ENCODE measurements at places on chromosomes 12 and 14.

GRCh38 chr14:24274101-24274543 lies 2.7 kb upstream of the RABGGTA start:
- no peak overlapping the region for H3K4me3 ChIP-seq
- no peaks in the 10 kb centered on the region for H3K27me3 ChIP-seq
- peak; percentile 48 for DNase-seq
- peaks cover 4% of the 10 kb centered on the region for H3K36me3 ChIP-seq
- peaks cover 70% of the 10 kb centered on the region for H3K4me1 ChIP-seq

DNA sequence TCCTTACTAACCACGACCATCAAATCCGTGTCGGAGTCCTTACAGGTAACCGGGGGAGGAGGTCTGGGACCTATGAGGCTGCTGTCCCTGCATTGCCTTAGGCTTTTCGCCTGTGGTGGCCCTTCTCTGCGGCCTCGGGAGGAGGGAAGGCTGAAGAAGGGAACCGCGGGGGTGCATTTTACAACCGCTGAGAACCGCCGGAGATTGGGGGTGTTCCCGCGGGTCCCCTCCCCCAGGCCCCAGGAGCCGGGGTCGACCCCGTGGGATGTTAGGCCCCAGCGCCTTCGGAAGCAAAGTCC lies 549 bp downstream of the GPHN start:
- DNase-seq = no peak
- H3K4me3 ChIP-seq = peak overlapping the region; percentile 82
- H3K27ac ChIP-seq = peak overlapping the region; percentile 87

GRCh38 chr12:49912345-49913255 lies 8.9 kb upstream of the FAIM2 start:
- no peaks in the 10 kb centered on the region for H3K36me3 ChIP-seq
- no peak overlapping the region for H3K27ac ChIP-seq
- H3K4me1 ChIP-seq = no peaks in the 10 kb centered on the region
- H3K27me3 ChIP-seq = peaks cover 45% of the 10 kb centered on the region
- peak; percentile 15 for DNase-seq

GRCh38 chr14:38838979-38839323 lies 264.1 kb downstream of the SEC23A start:
- H3K27me3 ChIP-seq = peaks cover 4% of the 10 kb centered on the region
- no peak overlapping the region for H3K4me3 ChIP-seq
- no peaks in the 10 kb centered on the region for H3K36me3 ChIP-seq

GRCh38 chr12:104751594-104751993 lies 206.5 kb downstream of the SLC41A2 start:
- H3K27ac ChIP-seq = no peak overlapping the region
- H3K4me1 ChIP-seq = peaks cover 38% of the 10 kb centered on the region
- no peak overlapping the region for H3K4me3 ChIP-seq
- DNase-seq = no peak
- peaks cover 6% of the 10 kb centered on the region for H3K36me3 ChIP-seq

DNA sequence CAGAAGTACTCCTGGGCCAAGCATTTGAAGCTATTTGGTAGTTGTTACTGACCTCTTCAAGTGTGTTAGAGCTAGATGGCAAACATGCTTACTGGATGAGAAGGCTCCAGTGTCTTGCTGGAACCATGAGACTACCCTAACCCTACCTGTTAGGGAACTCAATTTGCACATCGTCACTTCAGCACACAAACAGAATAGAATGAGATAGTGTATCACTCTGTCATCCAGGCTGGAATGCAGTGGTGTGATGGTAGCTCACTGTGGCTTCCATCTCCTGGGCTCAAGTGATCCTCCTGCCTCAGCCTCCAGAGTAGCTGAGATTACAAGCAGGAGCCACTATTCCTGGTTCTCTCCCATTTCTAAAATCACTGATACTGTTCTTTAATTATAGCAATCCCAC lies 417.0 kb upstream of the ATXN7L3B start:
- no peaks in the 10 kb centered on the region for H3K27me3 ChIP-seq
- DNase-seq = no peak
- no peaks in the 10 kb centered on the region for H3K36me3 ChIP-seq
- H3K27ac ChIP-seq = no peak overlapping the region
- no peak overlapping the region for H3K4me3 ChIP-seq

- no peak overlapping the region for H3K27ac ChIP-seq
- no peaks in the 10 kb centered on the region for H3K4me1 ChIP-seq
- H3K36me3 ChIP-seq = peaks cover 20% of the 10 kb centered on the region
- no peaks in the 10 kb centered on the region for H3K27me3 ChIP-seq
Measured at GRCh38 chr12:51128919-51129318, 44.0 kb downstream of the TFCP2 start.

GRCh38 chr12:18888047-18888446 lies 150.1 kb downstream of the CAPZA3 start:
- H3K4me1 ChIP-seq = no peaks in the 10 kb centered on the region
- no peaks in the 10 kb centered on the region for H3K36me3 ChIP-seq
- H3K27ac ChIP-seq = no peak overlapping the region
- H3K4me3 ChIP-seq = no peak overlapping the region
- no peak for DNase-seq

DNA sequence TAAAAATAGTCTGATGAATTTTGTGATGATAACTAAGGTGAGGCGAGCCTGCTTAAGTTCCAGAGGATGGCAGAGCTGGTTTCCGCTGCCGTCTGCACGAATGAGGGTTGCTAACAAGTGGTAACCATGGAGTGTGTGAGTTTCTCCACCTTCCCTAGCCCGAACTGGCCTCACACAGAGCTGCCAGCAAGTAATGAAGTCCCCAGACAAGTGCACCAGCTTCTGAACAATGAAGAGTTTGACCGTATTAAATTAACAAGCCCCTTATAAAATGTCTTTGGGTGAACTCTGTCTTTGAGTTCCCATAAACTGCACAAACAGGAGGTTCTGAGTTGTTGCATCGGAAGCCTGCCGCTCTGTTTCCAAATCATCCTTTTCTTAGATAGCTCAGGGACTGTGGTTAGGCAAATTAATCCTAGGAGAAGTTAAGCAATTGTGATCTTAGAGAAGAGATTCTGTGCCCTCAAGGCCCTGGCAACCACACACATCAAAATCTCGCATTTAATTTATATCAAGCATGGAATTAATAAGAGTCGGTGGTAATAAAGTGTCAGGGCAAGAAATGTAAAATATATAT lies 274.1 kb upstream of the DAAM1 start:
- H3K27me3 ChIP-seq = no peaks in the 10 kb centered on the region
- no peak for DNase-seq
- no peak overlapping the region for H3K4me3 ChIP-seq
- no peaks in the 10 kb centered on the region for H3K36me3 ChIP-seq
- H3K4me1 ChIP-seq = no peaks in the 10 kb centered on the region
- H3K27ac ChIP-seq = no peak overlapping the region

- H3K27ac ChIP-seq = no peak overlapping the region
- no peaks in the 10 kb centered on the region for H3K36me3 ChIP-seq
- peaks cover 10% of the 10 kb centered on the region for H3K27me3 ChIP-seq
- no peak for DNase-seq
- peaks cover 7% of the 10 kb centered on the region for H3K4me1 ChIP-seq
Measured at GRCh38 chr12:26277506-26278246, 82.3 kb downstream of the SSPN start.

DNA sequence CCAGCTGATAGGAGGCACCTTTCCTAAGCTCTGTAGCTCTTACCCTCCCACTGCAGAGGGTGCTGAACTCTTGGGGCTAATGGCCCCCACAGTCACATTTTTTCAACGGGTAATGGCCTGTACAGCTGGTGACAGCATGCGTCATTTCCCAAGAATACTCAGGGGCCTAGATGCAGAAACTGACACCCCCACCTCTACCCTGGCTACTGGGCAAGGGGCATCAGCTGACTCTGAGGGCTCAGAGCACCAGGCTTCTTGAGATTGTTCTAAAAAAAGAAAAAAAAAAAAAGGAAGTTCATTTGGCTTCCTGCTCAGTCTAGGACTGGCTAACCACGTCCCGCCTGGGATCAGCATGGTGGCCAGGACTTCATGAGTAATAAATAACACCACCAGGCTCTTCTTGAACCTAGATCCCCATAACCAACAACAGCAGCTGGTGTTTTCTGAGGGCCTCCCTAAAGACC lies 35.2 kb downstream of the ZFP36L1 start:
- H3K27me3 ChIP-seq = peaks cover 17% of the 10 kb centered on the region
- no peaks in the 10 kb centered on the region for H3K36me3 ChIP-seq
- H3K4me3 ChIP-seq = no peak overlapping the region
- peaks cover 9% of the 10 kb centered on the region for H3K4me1 ChIP-seq
- no peak overlapping the region for H3K27ac ChIP-seq
- no peak for DNase-seq

DNA sequence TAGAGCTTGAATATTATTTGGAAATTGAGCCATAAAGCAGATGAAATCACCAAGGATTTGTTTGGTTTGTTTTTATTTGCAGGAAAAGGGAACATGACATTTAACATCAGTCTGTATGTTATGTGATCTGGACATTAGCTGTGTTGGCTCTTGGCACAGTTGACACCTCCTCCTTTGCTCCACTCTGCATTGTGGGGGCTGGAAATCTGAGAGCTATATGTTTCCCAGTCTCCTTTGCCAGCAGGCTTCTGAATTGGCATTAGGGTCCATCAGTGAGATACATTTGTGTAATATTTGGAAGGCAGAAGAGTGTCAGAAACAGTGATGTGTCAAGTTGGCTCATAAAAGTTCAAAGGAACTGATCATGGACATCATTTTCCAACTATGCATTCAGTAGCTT lies 322.1 kb upstream of the ATP2B1 start:
- H3K27me3 ChIP-seq = no peaks in the 10 kb centered on the region
- no peaks in the 10 kb centered on the region for H3K36me3 ChIP-seq
- no peak for DNase-seq
- H3K27ac ChIP-seq = no peak overlapping the region
- H3K4me1 ChIP-seq = peaks cover 4% of the 10 kb centered on the region

DNA sequence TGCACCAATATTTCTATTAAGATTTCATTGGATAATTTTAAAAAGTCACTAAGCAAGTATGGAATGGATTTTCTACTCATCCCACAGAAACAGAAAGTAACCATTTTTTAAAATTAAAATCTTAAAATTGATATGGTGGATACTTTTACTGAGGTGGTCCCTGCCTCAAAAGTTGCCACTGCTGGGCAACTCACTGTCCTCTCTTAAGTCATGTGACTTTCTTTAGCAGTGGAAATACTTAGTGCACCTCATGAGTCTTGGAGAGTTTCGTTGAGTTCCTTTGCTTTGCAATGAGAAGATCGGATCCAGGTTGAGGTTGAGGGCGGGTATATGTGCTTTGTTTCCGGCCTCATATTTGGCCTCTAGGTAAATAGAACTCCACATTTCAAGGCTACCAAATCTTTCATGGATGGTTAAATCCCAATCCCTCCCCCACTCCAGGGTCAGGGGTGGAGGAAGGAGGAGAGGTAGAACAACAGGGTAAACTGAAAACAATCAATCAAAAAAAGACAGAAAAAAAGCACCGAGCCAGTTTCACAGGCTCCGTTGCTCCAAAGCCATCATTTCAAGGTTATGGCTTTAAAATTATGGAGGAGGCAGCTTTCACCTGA lies 39.5 kb upstream of the DUSP6 start:
- peaks cover 32% of the 10 kb centered on the region for H3K4me1 ChIP-seq
- H3K4me3 ChIP-seq = no peak overlapping the region
- no peaks in the 10 kb centered on the region for H3K36me3 ChIP-seq

Measured in activated naive CD4-positive, alpha-beta T cell treated with anti-CD3 and anti-CD28 coated beads, Interleukin-2, amount 10 ng/mL, durations not matched to agents 7 days and 5 days (primary cell).